ENCODE measurements at places on chromosomes 16 and 17. TPM values are rescaled to one million over a fixed set of nuclear protein-coding genes. Genes with fewer than 3 reads are reported as not detected.

DNA sequence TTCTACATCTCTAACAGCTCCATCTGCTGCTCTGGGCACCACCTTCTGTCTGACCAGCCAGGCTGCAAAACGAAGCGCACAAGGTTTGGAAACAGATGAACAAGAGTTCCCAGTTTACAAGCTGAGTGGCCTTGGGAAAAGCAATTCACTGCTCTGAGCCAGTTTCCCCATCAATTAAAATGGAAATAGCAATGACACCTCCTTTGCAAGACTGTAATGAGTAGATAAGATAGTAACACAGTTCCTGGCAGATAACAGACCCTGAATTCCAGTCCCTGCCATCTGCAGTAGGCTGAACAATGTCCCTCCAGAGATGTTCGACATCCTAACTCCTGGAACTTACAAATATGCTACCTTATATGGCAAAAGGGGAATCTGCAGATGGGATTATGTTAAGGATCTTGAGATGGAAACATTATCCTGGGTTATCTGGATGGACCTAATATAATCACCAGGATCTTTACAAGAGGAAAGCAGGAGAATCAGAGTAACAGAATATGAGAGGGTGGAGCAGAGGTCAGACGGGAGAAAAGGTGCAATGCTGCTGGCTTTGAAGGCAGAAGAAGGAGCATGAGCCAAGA, 27.9 kb downstream of the CPPED1 start:
- DNase-seq, result no peak

DNA sequence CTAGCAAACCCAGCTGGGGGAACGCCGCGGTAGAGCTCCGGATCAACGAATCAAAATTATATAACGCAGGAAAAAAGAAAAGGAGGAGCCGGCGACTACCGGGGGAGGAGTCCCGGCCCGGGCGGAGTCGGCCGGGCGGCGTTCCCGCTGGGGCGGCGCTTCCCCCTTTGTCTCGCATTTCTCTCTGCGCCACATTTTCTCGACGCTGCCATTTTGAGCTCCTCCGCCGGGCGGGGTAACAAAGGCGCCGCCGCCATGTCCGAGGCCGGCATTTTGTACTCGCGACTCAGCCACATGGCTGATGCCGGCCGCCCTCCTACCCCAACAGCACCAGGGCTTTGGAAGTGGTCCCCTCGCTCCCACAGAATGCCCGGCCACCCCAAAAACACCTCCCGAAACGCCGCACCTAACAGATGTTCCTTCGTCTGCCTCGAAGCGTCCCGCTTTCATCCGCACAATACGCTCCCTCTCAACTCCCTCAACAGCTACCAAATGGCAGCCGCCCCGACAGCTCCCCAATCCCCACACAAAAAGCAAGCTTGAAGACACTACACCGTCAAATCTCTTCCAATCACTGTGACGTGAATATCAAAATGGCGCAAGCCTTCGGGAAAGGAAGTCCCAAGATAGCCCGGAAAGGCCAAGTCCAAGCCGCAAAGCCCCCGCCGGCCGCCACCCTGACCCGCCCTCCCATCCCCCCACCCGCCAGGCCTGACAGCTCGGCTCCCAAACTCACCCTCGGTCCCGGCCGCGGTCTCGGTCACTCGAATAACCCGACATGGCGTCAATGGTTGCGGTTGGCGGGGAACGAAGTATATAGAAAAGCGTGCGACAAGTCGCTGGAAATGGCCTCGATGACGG, 519 bp downstream of the DDX5 start:
- DNase-seq, result peak; percentile 75

DNA sequence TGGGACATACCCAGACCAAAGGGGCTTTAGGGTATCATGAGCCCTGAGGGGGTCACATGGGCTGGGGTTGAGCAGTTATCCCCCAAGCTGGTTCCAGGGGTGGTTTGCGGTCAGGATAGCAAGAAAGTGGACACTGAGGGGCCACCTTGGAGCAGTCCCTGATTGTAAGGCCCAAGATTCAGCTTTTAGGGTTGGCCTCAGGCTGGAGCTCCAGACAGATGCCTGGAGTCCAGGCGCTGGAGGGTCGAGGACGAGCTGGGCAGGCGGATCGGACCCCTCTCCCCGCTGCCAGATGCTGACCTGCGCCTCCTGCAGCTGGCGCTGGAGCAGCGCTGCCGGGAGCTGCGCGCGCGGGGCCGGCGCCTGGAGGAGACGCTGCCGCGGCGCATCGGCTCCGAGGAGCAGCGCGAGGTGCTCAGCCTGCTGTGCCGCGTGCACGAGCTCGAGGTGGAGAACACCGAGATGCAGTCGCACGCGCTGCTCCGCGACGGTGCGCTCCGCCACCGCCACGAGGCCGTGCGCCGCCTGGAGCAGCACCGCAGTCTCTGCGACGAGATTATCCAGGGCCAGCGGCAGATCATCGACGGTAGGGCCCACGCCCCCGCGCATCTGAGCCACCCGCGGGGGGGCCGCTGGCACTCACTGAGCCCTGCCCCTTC, 10.0 kb downstream of the BTBD17 start:
- no peak for DNase-seq

- DNase-seq, result peak; percentile 30
Observed at GRCh38 chr16:28495098-28495793, 803 bp downstream of the APOBR start.

DNA sequence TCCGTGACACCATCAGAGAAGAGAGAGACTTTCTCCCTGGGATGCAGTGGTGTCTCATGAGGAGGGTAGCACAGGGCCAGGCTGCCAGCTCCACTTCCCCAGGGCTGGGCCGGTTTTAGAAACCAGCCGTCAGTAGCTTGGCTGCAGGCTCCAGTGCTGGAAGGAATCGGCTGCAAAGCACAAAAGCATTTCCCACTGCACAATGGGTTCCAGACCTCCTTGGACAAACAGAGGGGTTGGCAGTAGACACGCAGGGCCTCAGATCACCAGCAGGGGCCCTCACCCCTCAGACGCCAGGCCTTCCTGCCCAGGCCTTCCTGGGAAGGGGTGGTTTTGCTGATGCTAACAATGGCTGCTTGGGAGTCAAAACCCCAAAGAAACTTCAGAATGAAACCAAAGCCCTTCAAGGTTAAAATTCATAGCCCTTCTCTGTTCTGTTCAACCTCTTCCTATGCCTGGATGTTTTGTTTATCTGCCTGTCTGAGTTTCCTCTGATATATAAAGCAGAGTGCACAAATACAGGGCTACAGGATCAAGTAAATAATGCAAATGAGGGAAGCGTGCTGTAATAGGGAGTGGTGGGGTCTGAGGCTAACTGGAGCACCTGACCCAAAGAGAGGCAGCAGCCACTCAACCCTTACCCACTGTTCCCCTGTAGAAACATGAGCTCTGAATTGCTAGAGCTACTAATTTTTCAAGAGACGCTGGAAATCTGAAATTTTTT, 26.2 kb downstream of the TEKT5 start:
- DNase-seq, result no peak

DNA sequence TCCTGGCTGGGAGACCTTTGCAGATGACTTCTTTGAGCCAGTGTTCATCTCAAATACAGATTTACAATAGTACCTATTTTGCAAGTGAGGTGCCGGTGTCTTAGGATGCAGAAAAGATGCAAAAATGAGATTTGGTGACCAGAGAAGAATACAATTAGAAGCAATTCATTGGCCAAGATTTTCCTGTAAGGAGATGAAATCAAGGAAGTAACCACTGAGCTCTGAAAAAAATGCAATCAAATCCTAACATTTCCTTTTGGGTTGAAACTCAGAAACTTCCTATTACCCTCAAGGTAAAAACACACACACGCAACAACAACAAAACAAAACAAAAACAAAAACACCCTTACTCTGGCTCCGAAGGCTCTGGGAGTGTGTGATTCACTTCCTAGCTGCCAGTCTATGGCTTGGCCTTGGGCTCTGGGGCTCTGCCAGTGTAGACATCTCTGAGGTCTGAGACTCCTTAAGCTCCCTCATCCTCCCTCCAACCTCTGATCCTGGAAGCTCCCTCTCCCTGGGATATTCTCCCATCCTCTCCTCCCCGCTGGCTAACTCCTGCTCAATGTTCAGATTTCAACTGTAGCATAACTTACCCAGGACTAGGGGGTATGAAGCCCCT, 16.8 kb upstream of the MT4 start:
- no peak for DNase-seq

- no peak for DNase-seq
Observed at GRCh38 chr17:56038131-56038530, 115.1 kb upstream of the ANKFN1 start.

- DNase-seq, result no peak
Observed at GRCh38 chr17:68701046-68701445, 99.9 kb upstream of the FAM20A start.

- DNase-seq, result no peak
Observed at GRCh38 chr16:6131526-6132050, 1034.0 kb upstream of the EEF2KMT start.

- no peak for DNase-seq
Observed at GRCh38 chr16:65121870-65122723, at the start of gene CDH11. CDH11 (minus strand) TSS chr16:65122063; CDS start chr16:65004869, 117,194 bp downstream.

- no peak for DNase-seq
Observed at GRCh38 chr17:81310949-81311550, 15.9 kb upstream of the SLC38A10 start.

- DNase-seq, result no peak
Observed at GRCh38 chr16:67241008-67241900, 6.0 kb downstream of the FHOD1 start.

- no peak for DNase-seq
Observed at GRCh38 chr16:54060599-54061421, 225.8 kb downstream of the IRX3 start.

- no peak for DNase-seq
Observed at GRCh38 chr16:75483222-75483621, 12.0 kb downstream of the CHST6 start.

- no peak for DNase-seq
Observed at GRCh38 chr16:27849621-27850020, 213.9 kb downstream of the GSG1L start.

GRCh38 chr17:81646869-81647600, 9.3 kb downstream of the PDE6G start:
- DNase-seq, result no peak

DNA sequence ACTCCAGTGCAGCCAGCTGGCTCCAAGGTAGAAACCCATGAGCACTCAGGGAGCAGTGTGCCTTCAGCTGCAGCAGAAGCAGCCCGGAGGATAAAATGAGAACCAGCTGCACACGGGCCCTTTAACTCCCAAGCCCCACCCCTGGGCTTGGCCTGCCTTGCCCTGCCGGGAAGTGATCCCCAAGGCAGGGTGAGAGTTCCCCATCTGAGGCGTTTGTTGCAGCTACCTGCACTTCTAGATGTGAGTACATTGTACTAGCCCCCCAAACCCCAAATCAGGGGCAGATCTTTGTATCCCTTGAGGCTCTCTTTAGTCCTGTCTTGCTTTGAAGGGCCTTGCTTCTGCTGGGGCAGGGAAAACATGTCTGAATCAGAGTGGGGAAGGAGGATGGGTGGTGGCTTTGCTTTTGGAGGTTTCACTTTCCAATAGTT, at the start of gene MVP:
Gene MVP, plus strand, starts transcription at position 192 of the 431 bp plus-strand sequence. CDS start 10,088 bp downstream, outside the sequence.
- peak; percentile 64 for DNase-seq

DNA sequence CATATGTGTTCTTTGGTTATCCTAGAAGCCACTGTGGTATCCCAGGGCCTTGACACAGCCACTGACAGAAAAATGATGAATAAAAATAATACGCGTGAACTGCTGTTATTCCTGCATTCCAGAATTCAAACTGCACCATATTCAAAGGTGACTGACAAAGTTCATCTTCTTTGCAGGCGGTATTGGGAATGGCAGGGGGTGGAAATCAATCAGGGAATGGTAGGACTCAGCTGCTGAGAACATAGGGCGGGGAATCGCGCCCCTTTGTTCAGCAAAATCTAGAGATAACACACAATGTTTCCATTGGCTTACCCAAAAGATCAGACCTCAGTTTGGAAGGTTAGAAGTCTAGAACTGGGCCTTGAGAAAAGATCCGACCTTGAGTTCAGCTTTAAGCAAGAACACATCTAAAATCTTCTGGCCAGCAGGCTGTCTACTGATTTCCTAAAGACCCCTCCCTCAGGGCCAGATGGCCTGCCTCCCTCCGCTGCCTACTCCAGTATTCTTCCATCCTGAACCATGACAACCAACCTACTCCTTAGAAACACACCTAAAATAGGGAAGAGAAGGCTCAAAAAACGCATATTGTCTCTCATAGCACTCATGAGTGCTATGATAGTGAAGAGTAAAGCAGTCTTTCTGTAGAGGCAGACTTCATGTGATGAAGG, 34.1 kb downstream of the CDK5R1 start:
- DNase-seq, result no peak

GRCh38 chr17:21392266-21392665, 16.1 kb downstream of the KCNJ12 start:
- no peak for DNase-seq

- no peak for DNase-seq
Observed at GRCh38 chr17:8273884-8274444, 14.5 kb upstream of the RANGRF start.

GRCh38 chr16:55835581-55835980, 2.7 kb upstream of the CES1 start:
- no peak for DNase-seq

DNA sequence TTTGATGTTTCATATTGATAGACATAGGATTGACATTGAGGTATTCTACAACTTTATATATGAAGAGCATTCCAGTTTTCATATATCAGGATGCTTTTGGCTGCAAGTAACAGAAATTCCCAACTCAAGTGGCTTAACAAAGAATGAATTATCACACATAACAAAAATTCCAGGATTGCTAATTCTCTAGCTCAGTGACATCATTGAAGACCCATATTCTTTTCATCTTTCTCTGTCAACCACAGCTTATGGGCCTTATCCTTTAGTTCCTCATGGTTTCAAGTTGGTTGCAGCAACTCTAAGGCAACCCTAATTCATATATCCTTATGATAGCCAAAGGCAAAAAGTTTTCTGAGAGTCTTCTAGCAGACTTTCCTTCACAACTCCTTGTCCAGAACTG, 91.5 kb upstream of the HAS3 start:
- no peak for DNase-seq

- DNase-seq, result no peak
Observed at GRCh38 chr17:78712043-78712442, 70.0 kb downstream of the CYTH1 start.

DNA sequence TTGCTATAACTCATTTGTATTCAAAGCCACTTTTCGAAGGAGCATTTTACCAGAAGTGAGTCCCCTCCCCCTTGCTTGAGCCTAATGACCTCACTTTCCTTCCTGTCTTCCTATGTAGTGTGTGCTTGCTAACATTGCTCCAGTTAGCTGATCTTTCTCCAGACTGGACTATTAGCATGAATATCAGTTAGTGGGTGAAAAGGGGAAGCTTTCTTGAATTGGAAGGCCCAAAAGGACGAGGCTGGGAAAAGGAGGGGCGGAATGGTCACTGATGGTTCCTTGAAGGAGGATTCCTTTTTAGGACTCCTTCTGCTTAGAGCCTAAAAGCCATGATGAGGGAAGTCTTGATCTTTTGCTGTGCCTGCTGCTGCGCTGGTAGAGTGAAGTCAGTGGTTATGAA, 11.9 kb downstream of the MAP3K3 start:
- DNase-seq, result no peak

- no peak for DNase-seq
Observed at GRCh38 chr17:56994009-56994792, 16.3 kb downstream of the SCPEP1 start.

TPSAB1 gene
- total RNA-seq, result not detected

MYO19 gene
- total RNA-seq, result 57.7 TPM

CCDC200 gene
- not detected for total RNA-seq

NTN3 gene
- total RNA-seq, result not detected

ABCC11 gene
- total RNA-seq, result 0.16 TPM

MYO15B gene
- 271 TPM for total RNA-seq

RHBDL1 gene
- total RNA-seq, result 3.1 TPM

AHSP gene
- not detected for total RNA-seq

WFIKKN1 gene
- 0.16 TPM for total RNA-seq

SAMD14 gene
- total RNA-seq, result 0.31 TPM

KAT2A gene
- total RNA-seq, result 42.5 TPM

KCNH6 gene
- total RNA-seq, result not detected

TP53I13 gene
- 54.1 TPM for total RNA-seq

TNP2 gene
- not detected for total RNA-seq

ACSM2A gene
- total RNA-seq, result not detected

INCA1 gene
- 0.24 TPM for total RNA-seq

ADORA2B gene
- not detected for total RNA-seq
